Epithelial cell of proximal tubule (primary cell): ENCODE measurements at places on chromosomes 1 and 21.

- DNase-seq: no peak
Measured at GRCh38 chr1:157142765-157143423, 4.7 kb upstream of the ETV3 start.

DNA sequence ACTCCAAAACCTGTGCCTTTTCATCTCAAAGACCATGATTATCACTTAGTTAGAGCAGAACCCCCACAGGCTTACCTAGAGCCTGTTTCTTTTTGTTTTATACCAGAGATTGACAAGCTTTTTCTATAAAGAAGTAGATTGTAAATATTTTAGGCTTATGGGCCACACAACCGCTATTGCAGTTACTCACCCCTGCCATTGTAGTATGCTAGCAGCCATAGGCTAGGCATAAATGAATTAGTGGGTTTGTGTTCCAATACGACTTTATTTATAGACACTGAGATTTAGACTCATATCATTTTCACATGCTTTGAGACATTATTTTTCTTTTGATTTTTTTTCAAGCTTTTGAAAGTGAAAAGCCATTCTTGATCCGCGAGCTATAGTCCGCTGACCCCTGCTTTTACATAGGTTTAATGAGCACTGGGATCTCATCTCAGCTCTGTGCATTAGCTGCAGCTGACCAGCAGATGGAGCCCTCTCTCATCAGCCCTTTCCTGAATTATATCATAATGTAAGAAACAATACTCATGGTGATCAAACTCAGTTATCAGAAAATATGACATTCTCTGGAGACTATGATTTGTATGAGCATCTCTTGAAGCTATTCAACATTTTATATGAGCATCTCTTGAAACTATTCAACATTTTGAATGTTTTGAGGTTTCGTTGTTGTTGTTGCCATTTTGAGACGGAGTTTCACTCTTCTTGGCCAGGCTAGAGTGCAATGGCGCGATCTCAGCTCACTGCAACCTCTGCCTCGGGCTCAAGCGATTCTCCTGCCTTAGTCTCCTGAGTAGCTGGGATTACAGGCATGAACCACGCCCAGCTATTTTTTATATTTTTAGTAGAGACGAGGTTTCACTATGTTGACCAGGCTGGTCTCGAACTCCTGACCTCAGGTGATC lies 111.9 kb upstream of the L1TD1 start:
- DNase-seq: peak; percentile 1

- no peak for DNase-seq
Measured at GRCh38 chr1:97654876-97655585, 265.8 kb downstream of the DPYD start.

DNA sequence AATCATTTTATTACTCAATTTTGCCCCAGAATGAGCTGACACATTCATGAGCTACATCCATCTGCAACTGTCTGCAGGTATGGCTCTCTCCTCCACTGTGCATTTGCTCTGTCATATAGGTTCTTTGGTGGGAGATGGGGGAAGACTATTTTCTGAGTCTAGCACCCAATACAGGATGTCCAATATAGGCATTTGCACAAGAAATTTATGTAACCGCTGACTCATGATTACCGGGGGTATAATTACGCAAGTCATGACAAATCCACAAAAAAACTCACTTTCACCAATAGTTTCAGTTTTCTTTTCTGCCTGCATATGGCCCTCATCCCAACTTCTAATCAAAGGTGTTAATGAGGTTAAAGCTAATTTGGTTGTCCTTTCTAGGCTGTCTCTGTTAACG lies 17.5 kb upstream of the VSIG8 start:
- DNase-seq: no peak

DNA sequence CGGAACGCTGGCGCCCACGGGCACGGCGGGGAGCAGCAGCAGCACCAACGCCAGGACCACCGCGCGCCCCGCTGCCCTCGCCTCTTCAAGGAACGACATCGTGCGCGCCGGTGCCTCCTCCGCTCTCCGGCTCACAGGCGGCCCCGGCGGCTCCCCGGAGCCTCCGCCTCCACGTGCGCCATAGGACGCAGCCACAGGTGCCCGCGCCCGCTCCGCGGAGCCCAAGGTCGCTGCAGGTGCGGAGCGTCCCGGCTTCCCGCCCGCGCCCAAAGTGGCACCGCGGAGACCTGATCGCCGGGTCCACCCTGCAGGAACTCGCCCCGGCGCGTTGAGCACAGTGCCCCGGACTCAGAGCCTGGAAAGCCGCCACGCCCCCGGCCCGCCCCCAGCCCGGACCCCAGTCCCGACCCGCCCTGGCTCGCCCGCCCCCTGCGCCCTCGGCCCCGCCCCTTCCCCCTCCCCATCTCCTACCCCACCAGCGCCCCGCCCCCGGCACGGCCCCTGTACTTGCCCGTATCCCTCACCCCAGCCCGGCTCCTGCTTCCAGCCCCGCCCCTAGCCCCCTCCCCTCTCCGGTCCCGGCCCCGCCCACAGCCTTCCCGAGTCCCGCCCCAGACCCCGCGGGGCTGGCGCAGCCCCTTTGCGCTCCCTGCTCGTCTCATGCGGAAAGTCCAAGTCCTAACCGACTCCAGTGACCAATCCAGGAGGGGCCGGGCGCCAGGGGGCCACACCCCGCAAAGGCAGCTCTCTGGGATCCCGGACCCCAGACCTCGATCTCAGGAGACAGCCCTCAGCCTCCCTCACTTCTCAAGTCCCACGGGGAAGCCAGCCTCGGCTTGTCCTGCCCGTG lies at the start of gene MEGF6:
Gene MEGF6, minus strand, starts transcription at position 339 of the 850 bp plus-strand sequence. Its CDS starts 240 bp downstream, at position 99.
- DNase-seq: no peak

DNA sequence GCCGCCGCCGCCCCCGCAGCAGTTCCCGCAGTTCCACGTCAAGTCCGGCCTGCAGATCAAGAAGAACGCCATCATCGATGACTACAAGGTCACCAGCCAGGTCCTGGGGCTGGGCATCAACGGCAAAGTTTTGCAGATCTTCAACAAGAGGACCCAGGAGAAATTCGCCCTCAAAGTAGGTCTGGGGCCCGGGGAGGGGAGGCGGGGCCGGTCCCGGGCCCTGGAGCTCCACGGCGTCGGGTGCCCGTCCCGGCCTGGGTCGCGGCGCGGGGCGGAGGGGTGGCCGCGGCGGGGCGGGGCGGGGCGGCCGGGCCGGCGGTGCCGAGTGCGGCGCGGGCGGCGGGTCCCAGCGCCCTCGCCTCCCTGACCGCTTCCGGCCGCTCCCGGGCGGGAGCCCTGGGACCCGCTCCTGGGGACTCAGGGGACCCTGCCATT lies 646 bp downstream of the MAPKAPK2 start:
- DNase-seq: no peak

DNA sequence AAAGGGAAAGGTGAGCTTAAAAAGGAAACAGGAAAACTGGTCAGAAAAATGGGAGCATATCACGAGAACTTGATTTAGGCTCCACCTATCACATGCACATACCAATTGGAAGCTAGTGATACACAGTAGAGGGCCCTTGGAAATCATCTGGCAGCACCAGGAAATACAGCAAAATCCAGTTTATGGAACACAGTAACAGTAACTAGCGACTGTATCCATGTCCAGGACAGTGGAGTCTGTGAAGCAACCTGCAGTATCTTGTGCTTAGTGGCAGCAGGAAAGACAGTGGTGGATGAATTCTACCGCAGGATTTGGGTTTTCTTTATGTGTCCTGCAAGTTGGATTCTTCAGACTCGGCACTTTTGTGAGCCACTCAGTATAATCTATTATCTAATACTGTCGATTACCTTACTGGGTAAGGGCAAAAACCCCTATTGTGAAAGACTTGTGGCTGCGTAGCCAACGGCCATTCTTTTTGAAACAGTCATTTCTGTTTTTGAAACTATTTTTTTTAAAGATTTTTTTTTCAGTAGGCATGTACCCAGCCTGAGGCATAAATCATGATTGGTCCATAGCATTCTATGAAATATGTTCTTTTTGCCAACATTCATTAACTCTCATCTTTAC lies 1.6 kb upstream of the KDM4A start:
- no peak for DNase-seq

- no peak for DNase-seq
Measured at GRCh38 chr1:173581383-173582079, 21.3 kb downstream of the SLC9C2 start.

GRCh38 chr1:57101209-57101608 lies 135.4 kb upstream of the C8B start:
- DNase-seq: no peak

DNA sequence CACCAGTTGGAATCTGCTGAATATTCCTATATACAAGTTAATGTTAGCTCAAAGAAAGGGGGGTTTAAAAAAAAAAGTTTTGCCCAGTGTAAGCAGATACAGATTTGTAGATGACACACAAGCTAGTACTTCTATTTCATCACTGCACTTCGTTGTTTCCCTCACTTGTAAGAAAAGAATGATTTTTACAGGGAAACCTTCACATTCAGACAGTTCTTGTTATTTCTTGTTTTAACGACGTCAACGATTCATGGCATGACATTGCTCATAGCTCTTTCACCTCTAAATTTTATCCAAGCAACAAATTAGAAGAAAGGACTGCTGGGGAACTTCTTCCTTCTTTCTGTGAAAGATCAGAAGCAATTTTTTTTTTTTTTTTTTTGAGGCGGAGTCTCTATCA lies 25.7 kb upstream of the C1orf105 start:
- no peak for DNase-seq

DNA sequence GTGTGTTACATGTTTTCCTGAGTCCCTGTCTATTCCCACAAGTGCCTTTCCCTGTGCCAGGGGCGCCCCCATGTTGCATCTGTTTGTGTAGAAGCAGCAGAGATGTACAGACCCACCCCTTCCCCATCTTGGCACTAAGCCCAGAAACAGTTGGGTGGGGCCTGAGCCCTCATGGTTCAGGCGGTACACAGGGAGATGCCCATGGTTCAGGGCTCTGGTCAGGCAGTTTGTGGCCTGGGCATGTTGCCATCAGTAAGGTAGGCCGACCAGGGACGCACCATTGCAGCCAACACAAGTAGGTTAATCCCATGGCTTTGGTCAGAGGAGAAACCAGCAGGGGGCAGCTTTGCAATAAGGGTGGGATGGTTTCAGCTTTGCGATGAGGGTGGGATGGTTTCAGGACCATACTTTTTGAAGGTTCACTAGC lies 914 bp upstream of the ADGRB2 start:
- DNase-seq: no peak
